NCI-H526 treated with DMSO at 0.1 percent for 48 hours (cell line): ENCODE measurements at places on chromosomes 4 and X.

DNA sequence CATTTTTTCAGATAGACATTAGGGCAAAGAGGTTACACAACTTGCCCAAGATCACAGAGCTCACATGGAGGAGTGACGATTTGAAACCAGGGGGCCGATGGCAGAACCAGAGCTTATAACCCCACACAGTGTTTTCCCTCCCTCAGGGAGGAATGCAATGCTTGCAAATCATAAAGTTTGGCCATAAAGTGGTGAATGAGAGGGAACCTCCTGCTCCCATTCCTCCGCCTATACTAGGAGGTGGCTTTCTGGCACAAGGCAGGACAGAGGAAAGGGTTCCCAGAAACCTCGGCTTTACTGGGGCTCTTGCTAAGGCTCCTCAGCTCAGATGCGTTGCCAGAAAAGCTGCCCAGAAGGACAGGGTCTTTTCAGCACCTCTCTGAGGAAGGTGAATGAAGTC, 19.3 kb downstream of the TMEM154 start:
- no peak for DNase-seq

GRCh38 chr4:145819101-145819852, 119.3 kb downstream of the ZNF827 start:
- DNase-seq: no peak

GRCh38 chr4:180455226-180455625, 1788.0 kb upstream of the TENM3 start:
- DNase-seq: peak; percentile 75

DNA sequence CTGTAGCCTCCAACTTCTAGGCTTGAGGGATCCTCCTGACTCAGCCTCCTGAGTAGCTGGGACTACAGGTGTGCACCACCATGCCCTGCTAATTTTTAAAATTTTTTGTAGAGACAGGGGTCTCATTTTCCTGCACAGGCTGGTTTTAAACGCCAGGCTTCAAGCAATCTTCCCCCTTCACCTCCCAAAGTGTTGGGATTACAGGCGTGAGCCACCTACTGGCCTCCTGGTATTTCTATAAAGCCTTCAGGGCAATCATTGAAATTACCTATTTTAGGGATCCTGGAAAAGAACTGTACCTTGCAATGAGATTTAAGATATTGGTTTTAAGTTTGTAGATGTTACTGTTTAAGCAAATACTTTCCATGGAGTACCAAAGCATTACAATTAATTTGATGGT, 13.5 kb upstream of the PLS3 start:
- no peak for DNase-seq

GRCh38 chr4:181517491-181517890, 725.7 kb upstream of the TENM3 start:
- no peak for DNase-seq

DNA sequence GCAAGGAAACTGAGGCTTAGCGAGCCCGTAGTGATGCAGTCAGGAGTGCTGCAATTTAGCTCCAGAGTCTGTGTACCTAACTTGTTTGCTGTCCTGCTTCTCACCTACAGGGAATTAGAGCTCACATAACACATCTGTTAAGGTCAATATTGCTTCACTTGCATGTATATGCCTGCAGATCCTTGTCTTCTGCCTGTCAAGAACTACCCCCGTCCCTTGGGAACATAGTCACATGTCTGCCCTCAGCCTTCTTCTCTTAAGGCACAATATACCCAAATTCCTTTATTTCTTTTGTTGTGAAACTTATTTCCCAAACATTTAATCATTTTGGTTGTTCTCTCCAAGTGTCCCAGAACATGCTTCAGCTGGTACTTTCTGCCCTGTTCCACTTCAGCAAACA, 103.3 kb upstream of the LEF1 start:
- DNase-seq: no peak

- no peak for DNase-seq
Observed at GRCh38 chr4:144647590-144647989, 1.6 kb downstream of the HHIP start.

- no peak for DNase-seq
Observed at GRCh38 chr4:155972098-155972497, 18.4 kb upstream of the CTSO start.

GRCh38 chrX:121191779-121192178, 144.4 kb downstream of the GLUD2 start:
- no peak for DNase-seq

GRCh38 chrX:151830911-151831310, 81.8 kb upstream of the MAGEA4 start:
- no peak for DNase-seq

- DNase-seq: no peak
Observed at GRCh38 chrX:13661735-13662288, 8.9 kb downstream of the TCEANC start.

DNA sequence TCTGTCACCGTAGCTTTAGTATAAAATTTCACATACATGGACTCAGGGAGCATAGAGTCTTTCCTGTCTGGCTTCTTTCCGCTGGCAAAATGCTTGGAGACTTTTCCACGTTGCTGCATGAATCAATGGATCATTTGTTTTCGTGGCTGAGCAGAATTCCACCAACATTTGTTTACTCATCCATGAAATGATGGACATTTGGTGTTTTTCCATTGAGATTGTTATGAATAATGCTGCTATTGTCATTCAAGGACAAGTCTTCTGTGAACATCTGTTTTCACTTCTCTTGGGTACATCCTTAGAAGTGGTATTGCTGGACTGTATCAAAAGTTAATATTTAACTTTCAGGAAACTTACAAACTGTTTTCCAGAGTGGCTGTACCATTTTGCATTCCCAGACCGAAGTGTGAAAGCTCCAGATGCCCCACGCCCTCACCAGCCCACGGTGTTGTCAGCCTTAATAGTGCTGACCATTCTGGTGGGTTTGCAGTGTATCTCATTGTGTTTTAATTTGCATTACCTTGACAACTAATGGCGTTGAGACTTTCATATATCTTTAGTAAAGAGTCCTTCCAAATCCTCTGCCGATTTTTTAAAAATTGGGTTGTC, 5.8 kb upstream of the TMEM271 start:
- peak; percentile 28 for DNase-seq

DNA sequence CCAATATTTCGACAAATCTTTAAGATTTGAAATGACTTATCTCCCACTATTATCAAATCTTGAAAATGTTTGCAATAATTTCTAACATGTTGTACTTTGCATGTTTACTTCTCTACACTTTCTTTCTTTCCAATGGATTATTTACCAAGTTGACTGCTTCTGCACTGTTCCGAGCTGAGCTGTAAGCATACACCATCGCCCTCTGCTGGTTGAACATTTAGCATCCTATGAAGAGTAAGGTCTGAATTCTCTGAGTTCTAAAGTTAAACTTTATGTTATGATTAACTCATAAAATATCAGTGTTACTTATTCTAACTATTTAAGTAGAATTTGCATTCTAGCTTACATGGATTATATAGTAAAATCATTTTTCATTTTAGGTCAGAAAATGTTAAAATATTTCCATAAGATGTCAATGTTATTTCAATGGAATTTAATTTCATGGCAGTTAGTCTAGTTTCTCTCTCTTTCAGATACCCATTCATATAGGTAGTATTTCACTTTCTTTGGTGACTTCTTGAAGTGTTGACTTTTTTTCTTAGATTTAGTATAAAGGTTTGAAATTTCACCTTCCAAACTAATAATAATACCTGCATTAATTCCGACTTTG, 137.4 kb downstream of the DKK2 start:
- no peak for DNase-seq

DNA sequence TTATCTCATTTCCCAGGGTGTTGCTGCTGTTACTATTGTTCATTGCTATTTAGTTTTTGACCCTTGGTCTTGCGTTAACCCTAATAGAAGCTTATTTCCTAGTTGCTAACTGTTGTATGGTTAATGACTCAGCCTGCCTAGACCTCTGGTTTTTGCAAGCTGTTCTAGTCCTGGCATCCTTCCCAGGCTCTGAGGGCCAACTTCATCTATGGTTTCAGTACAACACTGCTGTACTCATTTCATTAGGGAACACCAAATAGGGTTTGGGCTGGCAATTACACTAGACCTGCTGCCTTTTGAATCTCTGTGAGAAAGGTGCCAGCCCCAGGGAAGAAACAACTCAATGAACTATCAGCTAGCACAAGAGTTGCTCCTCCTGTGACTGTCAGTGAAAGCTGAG, 59.6 kb downstream of the DCX start:
- DNase-seq: no peak

DNA sequence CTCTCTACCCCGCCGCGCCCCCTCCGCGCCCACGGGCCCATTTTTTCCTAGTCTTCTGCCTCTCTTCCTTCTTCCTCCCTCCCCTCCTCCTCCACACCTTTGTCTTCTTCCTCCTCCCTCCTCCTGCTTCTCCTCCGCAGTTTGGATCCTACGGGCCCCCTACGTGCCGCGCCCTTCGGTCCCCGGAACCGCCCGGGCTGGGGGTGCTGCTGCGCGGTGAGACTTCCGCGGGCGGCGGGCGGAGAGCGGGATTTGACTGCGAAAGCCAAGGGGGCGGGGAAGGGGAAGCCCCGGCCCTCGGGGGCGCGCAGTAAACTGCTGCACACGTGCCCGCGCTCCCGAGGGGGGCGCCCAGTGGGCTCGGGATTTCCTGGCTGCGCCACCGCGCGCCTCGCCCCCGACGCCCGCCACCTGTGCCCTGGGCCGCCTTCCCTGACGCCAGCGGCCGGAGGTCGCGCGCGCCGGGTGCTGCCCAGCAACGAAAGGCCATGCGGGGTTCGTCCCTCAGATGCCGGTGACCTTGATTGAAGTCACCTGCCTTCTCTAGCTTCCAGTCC, 3.3 kb upstream of the NKX3-2 start:
- no peak for DNase-seq

DNA sequence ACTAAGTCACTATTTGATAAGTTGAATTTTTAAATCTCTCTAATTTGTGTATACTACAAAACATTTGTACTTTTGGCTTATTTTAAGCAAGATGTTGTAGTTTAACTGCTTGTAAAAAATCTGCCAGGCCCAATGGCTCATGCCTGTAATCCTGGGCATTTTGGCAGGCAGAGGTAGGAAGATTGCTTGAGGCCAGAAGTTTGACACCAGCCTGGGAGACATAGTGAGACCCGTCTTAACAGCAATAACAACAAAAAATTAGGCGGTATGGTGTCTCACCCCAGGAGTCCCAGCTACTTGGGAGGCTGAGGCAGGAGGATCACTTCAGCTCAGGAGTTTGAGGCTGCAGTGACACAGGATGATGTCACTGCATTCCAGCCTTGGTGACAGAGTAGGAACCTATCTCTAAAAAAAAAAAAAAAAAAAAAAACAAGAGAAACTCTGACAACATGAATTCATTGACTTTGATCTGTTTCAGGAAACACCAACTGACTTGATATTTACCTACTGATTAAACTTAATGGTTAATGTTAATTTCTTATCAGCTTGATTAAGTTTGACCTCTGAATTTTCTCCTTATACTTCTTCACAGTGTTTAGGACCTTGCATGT, 8.9 kb downstream of the FHIP1A start:
- no peak for DNase-seq

- DNase-seq: no peak
Observed at GRCh38 chrX:49054073-49054762, 4.6 kb upstream of the CCDC120 start.

DNA sequence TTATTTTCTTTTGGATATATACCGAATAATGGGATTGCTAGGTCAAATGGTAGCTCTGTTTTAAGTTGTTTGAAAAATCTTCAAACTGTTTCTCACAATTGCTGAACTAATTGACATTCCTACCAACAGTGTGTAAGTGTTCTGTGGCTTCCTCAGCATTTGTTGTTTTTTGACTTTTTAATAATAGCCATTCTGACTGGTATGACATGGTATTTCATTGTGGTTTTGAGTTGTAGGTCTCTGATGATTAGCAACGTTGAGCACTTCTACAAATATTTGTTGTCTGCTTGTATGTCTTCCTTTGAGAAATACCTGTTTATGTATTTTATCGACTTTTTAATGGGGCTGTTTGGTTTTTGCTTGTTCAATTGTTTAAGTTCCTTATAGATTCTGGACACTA, 680.1 kb upstream of the GRIA3 start:
- DNase-seq: no peak

- DNase-seq: peak; percentile 26
Observed at GRCh38 chr4:56976837-56977320, 527 bp downstream of the NOA1 start.

DNA sequence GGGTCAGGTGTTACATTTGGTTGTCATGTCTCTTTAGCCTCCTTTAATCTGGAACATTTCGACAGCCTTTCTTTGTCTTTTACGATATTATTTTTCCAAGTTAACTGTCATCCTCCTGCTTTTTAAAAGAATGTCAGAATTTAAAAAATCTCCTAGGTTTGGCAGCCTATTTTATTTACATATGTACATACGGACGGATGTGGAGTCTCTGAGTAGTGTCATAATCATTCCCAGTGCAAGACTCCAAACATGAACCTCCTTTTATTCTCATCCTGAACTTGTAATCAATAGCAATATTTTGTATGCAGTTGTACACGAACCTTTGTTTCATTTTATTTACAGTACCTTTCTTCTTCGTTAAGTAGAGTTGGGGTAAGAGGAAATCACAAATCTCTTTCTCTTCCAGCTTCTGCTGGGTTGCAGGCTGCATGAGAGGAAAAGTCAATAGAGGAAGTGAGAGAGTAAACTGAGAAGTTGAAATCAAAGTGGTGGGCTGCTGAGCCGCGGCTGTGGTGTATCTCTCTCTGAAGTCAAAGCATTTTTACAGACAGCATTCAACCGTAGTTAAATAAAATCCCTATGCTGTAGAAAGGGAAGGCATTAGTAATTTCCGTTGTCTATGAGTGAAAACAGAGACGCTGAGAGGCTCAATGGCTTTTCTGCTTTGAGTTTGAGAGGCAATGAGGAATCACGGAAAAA, 53.9 kb upstream of the RPS6KA3 start:
- DNase-seq: no peak

GRCh38 chrX:16082470-16083085, 40.8 kb upstream of the GRPR start:
- no peak for DNase-seq

DNA sequence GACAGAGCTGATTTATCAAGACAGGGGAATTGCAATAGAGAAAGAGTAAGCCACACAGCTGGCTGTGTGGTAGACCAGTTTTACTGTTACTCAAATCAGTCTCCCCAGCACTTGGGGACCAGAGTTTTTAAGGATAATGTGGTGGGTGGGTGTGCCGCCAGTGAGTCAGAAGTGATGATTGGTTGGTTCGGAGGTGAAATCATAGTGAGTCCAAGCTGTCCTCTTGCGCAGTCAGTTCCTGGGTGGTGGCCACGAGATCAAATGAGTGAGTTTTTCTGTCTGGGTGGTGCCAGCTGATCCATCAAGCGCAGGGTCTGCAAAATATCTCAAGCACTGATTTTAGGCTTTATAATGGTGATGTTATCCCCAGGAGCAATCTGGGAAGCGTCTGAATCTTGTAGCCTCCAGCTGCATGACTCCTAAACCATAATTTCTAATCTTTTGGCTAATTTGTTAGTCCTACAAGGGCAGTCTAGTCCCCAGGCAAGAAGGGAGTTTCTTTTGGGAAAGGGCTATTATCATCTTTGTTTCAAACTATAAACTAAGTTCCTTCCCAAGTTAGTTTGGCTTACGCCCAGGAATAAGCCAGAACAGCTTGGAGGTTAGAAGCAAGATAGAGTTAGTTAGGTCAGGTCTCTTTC, 44.0 kb upstream of the PPP1R2C start:
- no peak for DNase-seq

GRCh38 chr4:73856518-73856917, 3.4 kb downstream of the PF4V1 start:
- no peak for DNase-seq
